ENCODE measurements at places on chromosomes 3 and 15. TPM values are rescaled to one million over a fixed set of nuclear protein-coding genes. Genes with fewer than 3 reads are reported as not detected.

DNA sequence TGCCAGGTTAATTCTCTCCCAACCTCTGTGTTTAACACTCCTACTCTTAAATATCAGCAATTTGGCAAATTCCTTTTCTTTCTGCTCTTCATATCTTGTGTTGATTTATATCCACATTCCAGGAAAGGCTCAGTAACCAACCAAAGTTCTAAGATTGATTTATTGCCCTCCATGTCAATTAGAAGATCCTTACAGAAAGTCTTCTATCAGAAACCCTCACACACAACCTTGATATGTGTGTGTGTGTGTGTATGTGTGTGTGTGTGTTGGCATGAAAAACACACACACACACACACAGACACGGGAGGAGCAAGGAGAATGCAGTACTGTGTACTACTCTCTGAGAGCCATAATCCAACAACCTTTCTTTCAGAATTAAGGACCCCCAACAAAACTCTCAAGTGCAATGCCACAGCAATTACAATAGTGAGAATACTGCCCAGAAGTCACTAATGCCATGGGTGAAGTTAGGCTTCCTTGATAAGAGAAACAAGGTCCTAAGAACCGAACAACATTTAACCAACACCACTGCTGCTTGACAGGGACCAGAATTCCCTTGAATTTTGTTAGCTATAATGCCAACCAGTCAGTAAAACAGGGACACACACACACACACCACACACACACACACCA lies 1.1 kb downstream of the LSAMP start:
- no peak for DNase-seq

- no peak for DNase-seq
Measured at GRCh38 chr3:140351466-140351865, 326.4 kb upstream of the TRIM42 start.

- no peak for DNase-seq
Measured at GRCh38 chr15:60137711-60138396, 133.7 kb downstream of the FOXB1 start.

GRCh38 chr3:123155471-123156011 lies 46.2 kb upstream of the SEC22A start:
- no peak for DNase-seq

DNA sequence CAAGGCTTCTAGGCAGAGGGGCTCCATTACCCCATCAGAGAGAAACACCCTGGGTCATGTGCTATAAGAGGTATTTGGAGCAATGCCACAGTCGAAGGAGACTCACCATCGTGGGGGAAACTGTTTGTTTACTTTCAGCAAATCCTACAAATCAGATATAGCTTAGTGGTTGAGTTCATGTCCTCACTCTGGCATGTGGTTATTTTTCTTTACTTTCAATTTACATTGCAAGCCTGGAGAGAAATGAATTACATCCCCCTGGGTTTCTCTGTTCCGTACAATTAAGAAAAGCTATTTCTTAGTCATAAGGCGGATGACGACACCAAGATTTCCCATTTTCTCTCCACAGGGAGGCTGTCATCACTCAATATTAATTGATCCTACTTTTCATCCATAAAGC lies 36.9 kb downstream of the RFTN1 start:
- peak; percentile 80 for DNase-seq

DNA sequence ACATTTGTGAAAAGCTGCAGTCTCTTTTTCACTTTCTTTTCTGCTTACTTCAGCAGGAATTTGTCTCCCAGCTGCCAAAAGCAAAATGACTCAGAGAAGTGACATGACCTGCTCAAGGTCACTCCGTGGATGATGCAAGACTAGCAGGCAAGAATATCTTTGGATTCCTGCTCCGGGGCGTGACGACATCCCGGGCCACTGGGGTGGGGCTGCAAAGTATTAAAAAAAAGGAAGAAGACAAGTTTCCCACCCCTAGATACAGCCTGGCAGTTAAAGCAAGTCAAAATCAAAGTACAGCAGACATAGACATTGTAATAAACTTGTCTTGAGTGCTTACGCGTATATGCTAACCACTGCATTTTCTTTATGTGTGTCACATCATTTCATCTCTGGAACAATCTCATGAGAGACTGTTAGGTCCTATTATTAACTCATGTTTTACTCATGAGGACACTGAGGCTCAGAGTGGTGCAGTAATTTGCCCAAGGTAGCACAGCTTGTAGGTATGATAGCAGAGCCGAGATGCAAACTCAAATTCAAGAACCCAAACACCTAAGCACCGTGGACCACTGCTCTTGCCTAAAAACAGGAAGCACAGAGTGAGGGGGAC lies 485.2 kb upstream of the PROK2 start:
- DNase-seq: peak; percentile 35

DNA sequence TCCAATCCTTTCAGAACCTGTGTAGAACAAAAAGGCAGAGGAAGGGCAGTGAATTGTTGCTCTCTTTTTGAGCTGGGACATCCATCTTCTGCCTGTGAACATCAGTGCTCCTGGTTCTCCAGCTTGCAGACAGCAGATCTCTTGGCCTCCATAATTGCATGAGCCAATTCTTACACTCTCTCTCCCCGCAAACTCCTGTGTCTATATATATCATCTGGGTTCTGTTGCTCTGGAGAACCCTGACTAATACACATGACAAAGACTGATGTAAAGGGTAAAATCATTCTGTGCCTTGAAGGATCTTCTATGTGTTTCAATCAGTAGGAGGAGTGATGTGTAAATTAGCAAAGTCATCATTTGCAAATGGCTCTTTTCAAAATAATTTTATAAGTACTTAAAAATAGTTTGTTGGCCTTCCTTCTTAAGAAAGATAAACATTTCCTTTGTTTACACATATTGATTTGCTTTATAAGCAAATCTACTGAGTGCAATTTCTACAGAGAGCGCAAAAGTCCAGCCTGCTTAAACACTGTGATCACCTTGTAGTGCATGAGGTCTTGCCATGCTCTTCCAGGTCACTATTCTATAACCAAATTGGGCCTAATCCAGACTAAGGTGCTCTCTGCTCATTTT lies 154.9 kb upstream of the ANKRD28 start:
- DNase-seq: no peak

DNA sequence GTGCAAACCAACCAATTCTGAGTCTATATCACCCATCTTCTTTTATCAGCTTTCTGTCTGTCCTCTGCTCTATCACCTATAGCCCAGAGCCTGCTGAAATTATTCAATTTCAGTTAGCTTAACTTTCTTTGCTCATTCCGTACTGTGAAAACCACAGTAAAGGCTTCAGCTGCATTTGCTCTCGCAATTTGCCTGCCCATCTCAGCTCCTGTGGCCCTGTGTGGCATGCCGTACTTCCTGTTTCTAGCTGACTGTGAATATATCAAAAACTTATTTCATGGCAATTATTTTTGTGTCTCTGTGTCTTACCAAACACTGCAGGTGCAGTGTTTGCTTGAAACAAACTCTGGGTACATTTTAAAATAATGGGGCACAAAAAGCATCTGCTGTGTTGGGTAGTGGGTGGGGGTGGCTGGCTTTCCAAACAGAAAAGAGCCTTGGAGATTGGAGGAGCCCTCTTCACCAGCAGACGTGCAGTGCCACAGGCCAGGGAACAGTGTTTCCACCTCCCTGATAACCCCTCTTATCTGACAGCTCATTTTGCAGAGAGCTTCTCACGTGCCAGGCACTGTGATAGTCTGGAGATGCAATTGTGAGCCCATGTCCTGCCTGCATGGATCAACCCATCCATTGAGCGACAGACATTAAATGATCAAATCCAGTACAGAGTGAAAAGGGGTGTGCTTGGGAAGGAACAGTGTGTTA lies 45.2 kb downstream of the GASK1A start:
- no peak for DNase-seq

GRCh38 chr3:156149876-156150275 lies 29.5 kb downstream of the KCNAB1 start:
- DNase-seq: no peak

GRCh38 chr3:127238602-127239001 lies 45.7 kb downstream of the PRR23E start:
- no peak for DNase-seq

The STAB1 gene
- 330 TPM for total RNA-seq

The CPNE9 gene
- total RNA-seq: not detected

Measured in dermis microvascular lymphatic vessel endothelial cell (primary cell).